ENCODE measurements at places on chromosomes 12 and 14.
A peak's percentile ranks its signal among the peaks of the same experiment; 100 is the strongest.

GRCh38 chr12:45138609-45139008 lies 77.3 kb upstream of the ANO6 start:
- no peak for DNase-seq

DNA sequence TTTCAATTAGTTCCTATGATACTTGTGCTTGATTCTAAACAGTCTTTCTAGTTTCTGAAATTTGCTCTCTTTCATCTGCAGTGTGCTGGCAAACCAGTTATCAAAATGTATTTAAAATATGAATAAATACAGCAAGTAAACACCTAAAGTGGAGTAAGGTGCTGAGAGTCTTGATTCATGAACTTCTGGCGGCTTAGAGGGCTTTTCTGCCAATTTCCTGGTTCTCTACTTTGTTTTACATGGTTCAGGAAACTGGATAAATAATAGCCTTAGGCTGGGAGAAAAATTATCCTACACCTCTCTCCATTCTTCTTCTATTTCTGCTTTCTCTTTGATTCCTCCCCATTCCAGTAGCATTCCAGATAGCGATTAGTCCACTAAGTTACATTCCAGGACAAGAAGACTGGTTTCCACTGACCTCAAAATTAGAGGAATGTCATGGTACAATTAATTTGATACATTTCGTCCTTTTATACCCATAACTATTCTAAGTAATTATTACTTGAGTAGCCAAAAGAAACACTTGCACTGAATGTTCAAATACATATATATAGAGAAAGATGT lies 14.9 kb downstream of the ATP2B1 start:
- no peak for DNase-seq

DNA sequence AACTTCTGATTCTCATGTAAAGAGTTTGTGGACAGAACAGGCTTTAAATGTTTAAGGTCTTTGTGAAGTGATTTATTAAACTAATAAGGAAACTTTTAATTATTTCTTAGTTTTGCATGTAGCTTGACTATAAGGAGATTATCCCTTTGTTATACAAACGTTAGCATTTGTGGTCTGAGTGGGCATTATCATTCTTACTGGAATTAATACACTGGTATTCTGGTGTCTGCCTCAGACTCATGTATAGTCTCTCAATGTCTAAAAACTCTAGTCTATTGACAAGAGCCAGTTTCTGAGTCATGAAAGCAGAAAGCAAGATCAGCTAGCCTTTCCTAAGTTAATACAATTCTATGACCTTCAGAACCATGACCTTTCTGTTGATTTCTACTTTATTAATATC lies 51.3 kb downstream of the SOX5 start:
- no peak for DNase-seq

DNA sequence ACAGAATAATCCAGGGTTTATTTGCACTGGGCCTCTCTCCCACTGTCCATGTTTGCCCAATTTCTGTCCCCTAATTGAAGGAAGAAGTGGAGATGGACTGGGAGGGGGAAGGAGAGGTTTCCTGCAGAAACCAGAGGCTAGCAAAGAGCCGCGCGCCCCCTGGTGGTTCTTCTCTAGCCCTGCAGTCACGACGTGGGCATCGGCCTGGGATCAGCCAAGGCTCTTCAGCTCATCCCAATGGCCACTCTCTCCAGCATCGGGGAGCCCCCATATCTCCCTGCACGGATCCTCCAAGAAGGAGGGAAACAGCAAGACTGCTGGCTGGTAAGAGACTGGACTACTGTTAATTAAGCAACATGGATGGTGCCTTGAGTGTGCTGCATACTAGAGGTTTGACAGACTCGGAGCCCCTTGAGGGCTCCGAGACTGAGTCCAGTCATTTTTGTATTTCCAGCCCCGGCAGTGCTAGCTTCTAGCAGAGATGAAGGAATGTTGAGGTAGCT lies 18.7 kb downstream of the ZBTB39 start:
- DNase-seq: peak; percentile 64

- no peak for DNase-seq
Observed at GRCh38 chr12:31790759-31791158, 61.9 kb upstream of the AMN1 start.

GRCh38 chr14:68621400-68622365 lies 171.2 kb downstream of the ZFP36L1 start:
- DNase-seq: no peak

DNA sequence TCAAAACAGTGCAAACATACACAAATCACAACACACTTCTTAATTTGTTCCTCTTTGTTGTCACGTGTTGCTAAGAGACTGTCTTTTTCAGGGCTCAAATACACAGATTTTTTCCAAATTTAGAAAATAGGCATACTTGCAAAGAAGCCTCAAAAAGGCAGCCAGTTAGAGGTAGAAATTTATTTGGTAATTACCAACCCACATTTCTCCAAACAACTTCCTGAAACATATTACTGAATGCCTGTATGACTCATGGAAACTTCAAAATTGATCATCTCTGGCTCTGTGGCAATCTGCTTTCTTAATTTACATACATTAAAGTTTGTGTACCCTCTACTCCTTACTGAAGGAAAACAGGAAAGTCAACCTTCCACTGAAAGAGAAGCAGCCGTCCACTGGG lies 36.4 kb downstream of the PPM1H start:
- DNase-seq: no peak

- no peak for DNase-seq
Observed at GRCh38 chr14:81946375-81946774, 412.7 kb upstream of the SEL1L start.

GRCh38 chr14:82725213-82725612 lies 1191.6 kb upstream of the SEL1L start:
- DNase-seq: no peak

DNA sequence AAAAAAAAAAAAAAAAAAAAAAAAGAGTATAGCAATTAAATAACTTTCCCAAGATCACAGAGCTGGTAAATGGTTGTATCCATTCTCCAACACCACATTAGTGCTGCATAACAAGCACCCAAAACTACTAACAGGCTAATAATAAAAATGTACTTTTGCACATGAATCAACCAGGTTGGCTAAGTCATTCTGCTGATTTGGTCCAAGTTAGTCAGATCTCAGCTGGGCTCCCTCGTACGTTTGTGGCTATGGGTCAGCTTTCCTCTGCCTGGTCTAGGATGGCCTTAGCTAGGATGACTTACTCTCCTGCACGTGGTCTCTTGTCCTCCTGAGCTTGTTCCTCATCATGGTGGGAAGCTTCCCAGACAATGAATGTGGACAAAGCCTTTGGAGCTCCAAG lies 7.9 kb upstream of the PLEKHG6 start:
- DNase-seq: no peak

DNA sequence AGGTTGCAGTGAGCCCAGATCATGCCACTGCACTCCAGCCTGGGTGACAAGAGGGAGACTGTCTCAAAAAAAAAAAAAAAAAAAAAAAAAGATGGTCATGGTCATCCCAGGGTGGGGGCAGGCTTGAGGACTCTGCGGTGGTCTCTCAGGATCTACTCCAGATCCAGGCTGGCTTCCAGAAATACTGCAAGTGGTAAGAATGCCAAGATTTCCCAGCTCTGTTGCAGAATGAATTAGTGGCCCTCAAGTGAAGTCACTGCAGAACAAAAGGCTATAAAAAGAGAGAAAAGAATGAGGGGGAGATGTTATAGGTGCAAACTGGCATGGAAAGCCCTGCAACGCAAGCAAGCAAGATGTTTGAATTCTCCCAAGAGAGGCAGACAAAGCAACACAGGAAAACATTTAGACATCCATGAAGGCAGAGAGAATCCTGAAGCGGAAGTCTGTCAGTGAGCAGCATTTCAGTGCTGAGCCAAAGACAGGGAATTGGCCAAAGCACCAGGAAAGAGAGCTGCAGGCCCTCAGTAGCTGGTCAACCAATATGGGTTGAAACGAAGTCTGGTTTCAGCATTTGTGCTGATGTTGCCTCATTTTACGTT lies 31.9 kb upstream of the ETFBKMT start:
- DNase-seq: no peak

DNA sequence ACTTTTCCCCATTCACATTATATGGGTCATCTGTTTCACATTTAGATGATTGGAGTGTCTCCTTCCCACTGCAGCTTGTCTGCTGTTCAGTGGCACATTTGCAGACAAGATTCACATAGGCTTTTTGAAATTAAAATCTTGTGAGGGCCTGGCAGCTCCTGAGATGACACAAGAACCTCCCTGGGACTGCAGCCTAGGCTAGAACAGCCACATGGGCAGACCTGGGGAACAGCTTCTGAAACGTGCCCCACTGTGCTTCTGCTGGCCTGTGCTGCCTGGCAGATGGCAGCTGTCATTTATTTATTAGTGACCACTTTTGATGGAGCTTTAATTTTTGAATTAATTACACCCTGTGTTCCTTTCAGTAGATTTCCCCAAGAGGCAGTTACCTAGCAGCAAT lies 137.4 kb downstream of the GRIP1 start:
- DNase-seq: no peak

GRCh38 chr12:62540354-62540753 lies 73.7 kb downstream of the MON2 start:
- DNase-seq: no peak

- no peak for DNase-seq
Observed at GRCh38 chr14:77133720-77134338, 7.8 kb downstream of the ZDHHC22 start.

GRCh38 chr14:75568791-75569190 lies 9.6 kb upstream of the FLVCR2 start:
- no peak for DNase-seq

- DNase-seq: no peak
Observed at GRCh38 chr12:76190299-76190698, 105.8 kb upstream of the NAP1L1 start.

DNA sequence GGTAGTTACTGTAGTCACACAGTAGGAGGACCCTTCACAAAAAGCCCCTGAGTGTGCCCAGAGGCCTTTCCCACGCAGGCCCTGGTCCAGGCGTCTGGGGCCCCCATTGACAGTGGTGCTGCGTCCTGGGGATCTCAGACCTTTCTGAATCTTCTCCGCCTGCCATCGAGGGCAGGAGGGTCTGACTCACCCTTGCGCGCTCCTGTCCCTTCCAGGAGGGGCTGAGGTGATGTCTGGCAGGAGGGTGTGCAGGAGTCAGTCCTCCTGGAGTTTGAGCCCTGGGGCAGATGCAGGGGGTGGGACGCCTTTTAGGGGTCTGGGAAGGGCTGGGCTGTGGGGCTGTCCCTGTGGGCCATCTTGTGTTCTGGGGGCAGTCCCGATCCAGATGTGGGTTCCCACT lies 386.8 kb downstream of the TMEM121 start:
- DNase-seq: no peak

GRCh38 chr14:75283162-75283832 lies 4.7 kb downstream of the FOS start:
- DNase-seq: no peak

DNA sequence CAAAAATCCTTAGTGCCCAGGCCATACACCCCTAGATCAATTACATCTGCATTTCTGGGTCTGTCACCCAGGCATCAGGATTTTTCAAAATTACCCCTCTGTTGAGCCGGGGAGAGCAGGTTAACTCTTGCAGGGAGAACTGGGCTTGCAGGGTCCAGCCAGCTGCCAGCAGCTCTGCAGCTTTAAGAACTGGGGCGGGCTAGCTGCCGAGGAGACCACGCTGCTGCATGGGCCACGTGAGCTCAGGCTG lies at the start of gene DGLUCY:
DGLUCY (plus strand) TSS at position 245 of the 250 bp plus-strand sequence. CDS start 46,222 bp downstream, outside the sequence.
- DNase-seq: no peak

DNA sequence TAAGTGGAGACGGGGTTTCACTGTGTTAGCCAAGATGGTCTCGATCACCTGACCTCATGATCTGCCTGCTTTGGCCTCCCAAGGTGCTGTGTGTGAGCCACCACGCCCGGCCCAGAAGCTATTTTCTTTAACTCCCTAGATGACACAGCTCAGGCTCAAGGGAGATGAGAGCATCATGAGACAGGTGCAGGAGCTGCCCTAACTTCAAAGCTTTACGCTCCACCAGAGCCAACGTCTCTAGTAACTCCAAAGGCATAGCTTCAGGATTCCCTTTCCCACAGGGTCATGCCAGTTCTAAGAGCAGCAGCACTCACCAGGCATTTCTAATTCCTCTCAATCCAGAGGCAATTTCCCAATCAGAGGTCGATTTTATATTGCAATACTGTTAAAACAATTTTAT lies 21.0 kb downstream of the NDUFA12 start:
- DNase-seq: no peak

GRCh38 chr12:11209113-11209512 lies 22.4 kb upstream of the TAS2R42 start:
- DNase-seq: no peak

DNA sequence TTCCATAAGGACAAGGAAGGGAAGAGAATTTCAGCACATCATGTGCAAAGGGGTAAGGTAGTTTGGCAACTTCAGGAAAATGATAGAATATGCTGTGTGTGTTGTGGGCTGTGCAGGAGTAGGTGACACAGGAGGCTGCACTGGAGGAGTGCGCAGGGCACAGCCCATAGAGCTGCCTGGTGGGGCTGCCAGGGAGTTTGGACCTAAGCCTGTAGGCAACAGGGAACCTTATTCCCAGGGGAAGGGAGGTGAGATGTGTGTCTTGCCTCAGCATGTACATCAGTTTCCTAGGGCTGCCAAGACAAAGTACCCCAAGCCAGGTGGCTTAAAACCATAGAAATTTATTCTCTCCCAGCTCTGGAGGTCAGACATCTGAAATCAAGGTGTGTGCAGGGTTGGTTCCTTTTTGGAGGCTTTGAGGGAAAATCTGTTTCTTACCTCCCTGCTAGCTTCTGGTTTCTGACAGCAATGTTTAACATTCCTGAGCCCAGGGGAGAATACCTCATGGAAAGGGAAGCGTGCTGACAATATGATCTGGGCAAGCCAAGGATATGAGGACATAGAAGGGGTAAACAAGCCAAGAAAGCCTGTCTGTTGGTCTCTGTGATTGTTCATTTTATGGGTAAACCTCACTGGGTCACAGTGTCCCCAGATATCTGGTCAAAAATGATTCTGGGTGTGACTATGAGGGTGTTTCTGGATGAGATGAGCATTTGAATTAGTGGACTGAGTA lies 174.0 kb upstream of the NTF3 start:
- DNase-seq: no peak

DNA sequence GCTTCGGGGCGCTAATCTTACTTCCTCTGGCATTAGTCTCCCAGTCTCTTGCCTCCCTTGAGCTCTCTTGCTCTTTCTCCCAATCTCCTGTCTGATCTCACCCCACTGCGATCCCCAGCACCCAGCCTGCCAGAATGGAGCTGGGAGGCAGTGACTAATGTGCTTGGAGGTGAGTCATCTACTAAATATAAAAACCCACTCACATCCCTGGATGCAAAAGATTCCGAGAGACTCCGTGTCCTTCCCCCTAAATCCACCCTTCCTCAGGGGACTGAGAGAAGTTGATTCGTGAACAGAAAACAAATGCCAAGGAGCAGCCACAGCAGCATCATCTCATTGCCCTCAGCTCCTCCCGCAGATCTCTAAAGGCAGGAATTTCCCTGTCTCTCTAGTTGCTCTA lies 45.7 kb upstream of the KCNA5 start:
- DNase-seq: peak; percentile 26

GRCh38 chr14:73674986-73675385 lies 30.2 kb downstream of the DNAL1 start:
- DNase-seq: no peak

DNA sequence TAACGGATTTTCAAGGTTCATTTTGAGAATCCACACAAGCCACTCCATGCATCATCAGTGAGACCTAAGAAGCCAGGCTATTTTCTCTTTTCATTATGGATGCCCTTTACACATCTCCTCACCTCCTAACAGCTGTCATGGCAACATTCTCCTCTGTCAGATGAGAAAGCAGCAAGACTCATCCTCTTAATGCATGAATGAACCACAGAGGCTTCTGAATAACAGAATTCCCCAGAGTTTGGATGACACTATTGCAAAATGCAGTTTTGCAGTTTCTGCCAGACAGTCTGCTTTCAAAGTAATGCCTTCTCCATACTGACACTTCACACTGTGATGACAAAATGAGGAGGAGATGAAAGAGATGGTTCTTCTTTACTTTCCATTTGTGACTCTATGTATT lies 286.7 kb upstream of the GRIP1 start:
- DNase-seq: no peak

- no peak for DNase-seq
Observed at GRCh38 chr14:95818581-95818980, 58.1 kb upstream of the TUNAR start.
